ENCODE measurements at places on chromosomes 12 and 14.

- no peaks in the 10 kb centered on the region for H3K27me3 ChIP-seq
- DNase-seq = no peak
- no peak within 1 kb of the TSS for H3K27ac ChIP-seq
Observed at GRCh38 chr14:21057803-21058675, at the start of gene RNASE8. Gene RNASE8, plus strand, starts transcription at chr14:21057822. Its CDS starts 71 bp downstream, at chr14:21057893.

- H3K36me3 ChIP-seq = no peaks in the 10 kb centered on the region
- no peaks in the 10 kb centered on the region for H3K4me1 ChIP-seq
- H3K27ac ChIP-seq = no peak overlapping the region
Observed at GRCh38 chr14:31229638-31230572, 22.3 kb upstream of the HECTD1 start.

DNA sequence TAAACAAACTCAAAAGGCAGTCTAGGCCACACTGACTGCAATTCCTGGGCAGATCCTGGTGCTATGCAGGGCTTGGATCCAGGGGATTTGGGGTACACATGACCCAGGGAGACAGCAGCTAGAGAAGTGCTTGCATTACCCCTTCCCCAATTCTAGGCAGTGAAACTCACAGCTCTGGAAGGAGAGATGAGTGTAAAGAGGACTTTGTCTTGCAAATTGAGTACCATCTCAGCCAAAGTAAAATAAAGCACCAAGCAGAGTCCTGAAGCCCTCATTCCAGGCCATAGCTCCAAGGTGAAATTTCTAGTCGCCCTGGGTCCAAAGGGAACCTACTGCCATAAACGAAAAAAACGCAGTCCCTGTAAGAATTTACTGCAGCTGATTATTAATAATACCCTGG lies 644.9 kb upstream of the FLRT2 start:
- no peak overlapping the region for H3K27ac ChIP-seq
- H3K4me3 ChIP-seq = no peak overlapping the region
- H3K27me3 ChIP-seq = no peaks in the 10 kb centered on the region

DNA sequence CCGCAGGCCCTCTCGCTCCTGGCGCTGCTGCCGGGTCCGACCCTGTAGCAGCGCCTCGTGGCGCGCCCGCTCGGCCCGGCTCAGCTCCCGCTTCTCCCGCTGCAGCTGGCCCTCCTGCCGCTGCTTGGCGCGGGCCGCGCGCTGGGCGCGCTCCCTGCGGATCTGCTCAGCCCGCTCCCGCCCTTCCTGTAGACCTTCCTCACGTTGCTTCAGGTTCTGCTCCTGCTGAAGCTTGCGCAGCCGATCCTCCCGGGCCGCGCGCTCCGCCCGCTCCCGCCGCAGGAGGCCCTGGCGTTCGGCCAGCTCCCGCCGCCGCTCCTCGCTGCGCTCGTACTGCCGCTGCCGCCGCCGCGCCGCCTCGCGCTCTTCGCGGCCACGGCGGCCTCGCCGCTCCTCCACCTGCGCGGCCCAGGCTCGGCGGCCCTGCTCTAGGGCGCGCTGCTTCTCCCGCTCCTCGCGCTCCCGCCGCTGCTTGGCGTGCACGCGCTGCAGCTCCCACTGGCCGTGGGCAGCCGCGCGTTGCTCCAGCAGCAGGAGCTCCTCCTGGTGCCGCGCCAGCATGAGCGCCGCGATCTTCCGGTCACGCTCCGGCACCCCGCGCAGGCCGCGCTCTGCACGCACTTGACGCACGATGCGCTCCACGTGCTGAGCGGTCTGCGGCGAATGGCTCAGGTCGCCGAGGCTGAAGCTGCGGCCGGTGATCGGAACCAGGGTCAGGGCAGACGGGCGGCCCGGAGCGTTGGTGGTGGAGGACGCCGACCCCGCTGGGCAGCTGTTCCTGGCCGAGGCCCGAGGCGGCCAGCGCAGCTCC lies 2.4 kb downstream of the CCDC177 start:
- H3K36me3 ChIP-seq = no peaks in the 10 kb centered on the region
- no peaks in the 10 kb centered on the region for H3K27me3 ChIP-seq
- no peak for DNase-seq
- no peak overlapping the region for H3K27ac ChIP-seq
- peak overlapping the region; percentile 38 for H3K4me3 ChIP-seq
- H3K4me1 ChIP-seq = no peaks in the 10 kb centered on the region

DNA sequence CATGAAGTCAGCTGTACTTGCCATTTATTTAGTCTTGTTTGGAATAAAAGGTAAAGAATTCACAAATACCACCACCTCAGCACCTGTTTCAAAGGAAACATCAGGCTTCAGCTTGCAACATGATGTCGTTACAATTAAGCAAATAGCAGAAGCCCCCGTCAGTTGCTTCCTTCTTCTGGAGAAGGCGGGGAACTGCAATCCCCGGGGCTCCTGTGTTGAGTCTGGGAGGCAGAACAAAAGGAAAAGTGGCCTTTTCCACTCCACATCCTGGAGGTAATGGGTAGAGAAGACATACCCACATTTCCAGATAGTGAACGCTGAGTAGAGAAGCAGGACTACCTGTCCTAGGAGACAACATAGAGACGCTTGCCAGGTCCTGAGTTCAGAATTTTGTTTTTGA lies 92.8 kb downstream of the DNAH10 start:
- no peaks in the 10 kb centered on the region for H3K4me1 ChIP-seq
- H3K36me3 ChIP-seq = no peaks in the 10 kb centered on the region
- DNase-seq = peak; percentile 0
- H3K27me3 ChIP-seq = no peaks in the 10 kb centered on the region

DNA sequence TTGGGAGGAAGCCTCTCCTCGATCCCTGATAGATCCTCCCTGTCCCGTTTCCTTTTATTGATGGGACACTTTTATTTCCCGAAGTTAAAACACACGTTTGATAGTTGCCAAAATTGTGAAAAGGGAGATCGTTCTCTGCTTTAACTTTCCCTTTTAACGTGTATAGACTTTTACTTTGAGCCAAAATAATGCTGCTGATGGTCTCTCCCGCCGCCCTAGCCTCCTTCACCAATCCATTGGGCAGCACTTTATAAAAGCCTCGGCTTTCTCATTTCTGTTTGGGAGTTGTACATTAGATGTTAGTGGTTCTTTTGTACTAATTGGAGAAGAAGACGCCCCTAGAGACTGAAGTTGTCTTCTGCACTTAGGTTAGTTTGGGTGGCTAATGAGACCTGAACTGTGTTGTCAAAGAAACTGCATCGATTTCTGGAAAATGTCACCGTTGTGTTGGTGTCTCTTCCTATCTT lies 1.4 kb downstream of the TMTC2 start:
- no peaks in the 10 kb centered on the region for H3K27me3 ChIP-seq
- no peaks in the 10 kb centered on the region for H3K4me1 ChIP-seq
- no peak overlapping the region for H3K27ac ChIP-seq
- DNase-seq = no peak

DNA sequence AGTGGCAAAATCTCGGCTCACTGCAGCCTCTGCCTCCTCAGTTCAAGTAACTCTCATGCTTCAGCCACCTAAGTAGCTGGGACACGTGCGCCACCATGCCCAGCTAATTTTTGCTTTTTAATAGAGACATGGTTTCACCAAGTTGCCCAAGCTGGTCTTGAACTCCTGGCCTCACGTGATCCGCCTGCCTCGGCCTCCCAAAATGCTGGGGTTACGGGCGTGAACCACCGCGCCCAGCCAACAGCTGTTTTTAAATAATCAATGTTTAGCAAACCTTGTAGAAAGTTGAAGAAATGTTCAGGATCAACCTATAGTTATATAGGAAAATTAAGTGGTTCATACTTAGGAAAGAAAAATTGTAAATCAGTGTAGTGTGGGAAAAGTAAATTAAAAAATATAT lies 6.0 kb upstream of the HSP90AA1 start:
- H3K27ac ChIP-seq = no peak overlapping the region
- no peak for DNase-seq
- no peaks in the 10 kb centered on the region for H3K27me3 ChIP-seq
- H3K4me1 ChIP-seq = no peaks in the 10 kb centered on the region
- H3K36me3 ChIP-seq = no peaks in the 10 kb centered on the region
- no peak overlapping the region for H3K4me3 ChIP-seq

DNA sequence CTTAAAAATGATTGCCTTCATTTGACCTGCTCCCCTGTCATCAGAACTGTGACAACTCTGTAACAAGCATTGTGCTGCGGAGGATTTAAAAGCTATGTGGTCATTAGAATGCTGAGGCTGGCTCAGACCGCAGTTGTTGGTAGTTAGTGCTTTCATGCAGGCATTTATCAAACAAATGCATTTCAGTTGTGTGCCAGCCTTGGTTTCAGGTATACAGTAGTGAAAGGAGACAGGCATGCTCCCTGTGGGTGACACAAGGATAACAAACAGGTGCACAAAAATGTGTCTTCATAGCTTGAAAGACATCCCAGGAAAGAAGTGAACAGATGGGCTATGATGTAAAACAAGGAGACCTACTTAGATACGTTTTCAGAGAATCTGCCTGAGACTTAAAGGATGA lies 60.6 kb downstream of the MARK3 start:
- no peaks in the 10 kb centered on the region for H3K27me3 ChIP-seq
- H3K27ac ChIP-seq = no peak overlapping the region
- no peak overlapping the region for H3K4me3 ChIP-seq
- H3K4me1 ChIP-seq = no peaks in the 10 kb centered on the region
- no peak for DNase-seq

DNA sequence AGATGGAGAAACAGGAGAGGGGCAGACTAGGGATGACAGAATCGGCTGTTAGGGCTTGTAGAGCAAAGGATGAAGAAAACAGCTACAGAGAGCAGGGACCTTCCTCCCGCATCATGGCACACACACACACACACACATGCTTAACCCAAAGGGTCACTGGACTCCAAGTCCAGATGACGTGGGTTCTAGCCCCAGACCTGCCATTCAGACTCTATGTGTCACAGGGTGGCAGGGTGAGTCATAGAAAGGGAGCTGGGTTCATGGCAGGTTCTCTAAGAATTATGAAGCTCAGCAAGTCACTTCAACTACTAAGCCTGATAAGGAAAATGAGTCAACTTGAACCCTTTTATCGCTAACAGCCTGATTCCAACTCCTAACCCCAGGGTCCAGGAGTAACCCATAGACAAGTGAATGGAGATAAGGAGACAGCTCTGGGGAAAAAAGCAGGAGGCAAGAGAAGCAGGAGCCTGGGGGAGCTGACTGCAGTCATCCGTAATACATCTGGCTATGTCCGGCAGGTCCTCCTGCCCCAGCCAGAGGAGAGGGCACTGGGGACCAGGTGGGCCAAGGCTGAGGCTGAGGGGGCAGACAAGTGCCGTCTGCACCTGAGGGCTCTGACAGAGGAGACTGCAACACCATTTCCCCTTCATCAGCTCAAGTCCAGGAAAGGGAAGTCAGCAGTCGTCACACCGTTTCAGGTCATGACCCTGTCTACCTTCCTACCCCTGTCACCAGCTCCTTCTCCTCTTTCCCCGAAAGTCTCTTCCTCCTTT lies 3.6 kb upstream of the TNFRSF1A start:
- DNase-seq = peak; percentile 88
- no peaks in the 10 kb centered on the region for H3K36me3 ChIP-seq

- no peak overlapping the region for H3K27ac ChIP-seq
- no peaks in the 10 kb centered on the region for H3K4me1 ChIP-seq
- peaks cover 4% of the 10 kb centered on the region for H3K36me3 ChIP-seq
- H3K27me3 ChIP-seq = no peaks in the 10 kb centered on the region
Observed at GRCh38 chr14:20696764-20697163, 8.2 kb downstream of the ANG start.

- H3K36me3 ChIP-seq = no peaks in the 10 kb centered on the region
- peak overlapping the region; percentile 31 for H3K27ac ChIP-seq
- DNase-seq = peak; percentile 80
- H3K4me3 ChIP-seq = no peak overlapping the region
- no peaks in the 10 kb centered on the region for H3K4me1 ChIP-seq
- H3K27me3 ChIP-seq = no peaks in the 10 kb centered on the region
Observed at GRCh38 chr14:73753124-73753886, 39.1 kb upstream of the PNMA1 start.

DNA sequence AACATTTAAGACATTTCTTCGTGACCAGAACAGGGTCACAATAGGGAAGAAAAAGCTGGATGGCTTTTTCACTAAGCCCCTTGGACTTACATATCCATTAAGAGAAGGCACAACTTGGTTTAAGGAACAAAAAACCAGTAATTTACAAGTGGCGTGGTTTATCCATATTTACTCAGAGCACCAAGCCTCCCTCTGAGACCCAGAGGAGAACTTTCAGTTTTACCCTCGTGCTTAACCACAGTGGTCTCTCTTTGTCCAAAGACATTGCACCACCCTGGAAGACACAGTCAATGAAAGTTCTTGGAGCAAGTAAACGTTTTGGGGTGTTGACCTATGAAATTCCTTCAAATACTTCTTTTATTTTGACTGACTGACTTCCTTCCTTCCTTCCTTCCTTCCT lies 52.5 kb downstream of the SSPN start:
- H3K4me3 ChIP-seq = no peak overlapping the region
- no peaks in the 10 kb centered on the region for H3K36me3 ChIP-seq
- DNase-seq = no peak
- H3K4me1 ChIP-seq = no peaks in the 10 kb centered on the region
- no peak overlapping the region for H3K27ac ChIP-seq

GRCh38 chr12:93825931-93826555 lies 148.9 kb downstream of the CRADD start:
- DNase-seq = no peak
- peaks cover 8% of the 10 kb centered on the region for H3K4me1 ChIP-seq
- H3K36me3 ChIP-seq = no peaks in the 10 kb centered on the region
- H3K27me3 ChIP-seq = no peaks in the 10 kb centered on the region
- H3K4me3 ChIP-seq = no peak overlapping the region

DNA sequence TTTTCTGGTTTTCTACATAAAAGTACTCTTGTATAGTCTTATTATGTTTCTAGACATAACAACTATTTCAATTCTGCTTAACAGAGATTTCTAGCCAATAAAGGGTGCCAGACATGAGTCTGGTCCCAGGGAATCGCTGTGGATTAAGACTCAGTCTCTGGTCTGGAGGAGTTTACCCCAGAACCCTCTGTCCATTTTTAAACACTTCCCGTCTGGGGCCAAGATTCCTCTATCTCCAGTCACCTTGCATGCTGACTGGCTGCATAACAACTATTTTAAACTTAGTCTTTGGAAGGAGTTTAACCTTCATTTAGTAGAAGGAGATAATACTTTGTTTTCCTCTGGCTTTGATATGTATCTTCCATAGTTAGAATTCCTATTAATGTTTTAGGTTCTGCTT lies 163.1 kb upstream of the IFNG-AS1 start:
- H3K27ac ChIP-seq = peak overlapping the region; percentile 87
- no peaks in the 10 kb centered on the region for H3K27me3 ChIP-seq
- H3K4me1 ChIP-seq = peaks cover 1% of the 10 kb centered on the region
- no peak overlapping the region for H3K4me3 ChIP-seq

GRCh38 chr12:10027311-10027710 lies 3.2 kb upstream of the CLEC9A start:
- DNase-seq = no peak
- no peaks in the 10 kb centered on the region for H3K36me3 ChIP-seq
- H3K27me3 ChIP-seq = no peaks in the 10 kb centered on the region
- H3K4me3 ChIP-seq = no peak overlapping the region
- H3K27ac ChIP-seq = no peak overlapping the region

GRCh38 chr12:52693261-52693660 lies 10.1 kb downstream of the KRT77 start:
- no peaks in the 10 kb centered on the region for H3K27me3 ChIP-seq
- no peaks in the 10 kb centered on the region for H3K4me1 ChIP-seq
- no peaks in the 10 kb centered on the region for H3K36me3 ChIP-seq
- no peak for DNase-seq
- H3K27ac ChIP-seq = no peak overlapping the region

GRCh38 chr12:104692557-104693218 lies 235.9 kb downstream of the CHST11 start:
- no peaks in the 10 kb centered on the region for H3K4me1 ChIP-seq
- H3K27me3 ChIP-seq = no peaks in the 10 kb centered on the region
- H3K27ac ChIP-seq = no peak overlapping the region
- no peaks in the 10 kb centered on the region for H3K36me3 ChIP-seq
- DNase-seq = peak; percentile 38
